ENCODE measurements at places on chromosomes 4 and X.

DNA sequence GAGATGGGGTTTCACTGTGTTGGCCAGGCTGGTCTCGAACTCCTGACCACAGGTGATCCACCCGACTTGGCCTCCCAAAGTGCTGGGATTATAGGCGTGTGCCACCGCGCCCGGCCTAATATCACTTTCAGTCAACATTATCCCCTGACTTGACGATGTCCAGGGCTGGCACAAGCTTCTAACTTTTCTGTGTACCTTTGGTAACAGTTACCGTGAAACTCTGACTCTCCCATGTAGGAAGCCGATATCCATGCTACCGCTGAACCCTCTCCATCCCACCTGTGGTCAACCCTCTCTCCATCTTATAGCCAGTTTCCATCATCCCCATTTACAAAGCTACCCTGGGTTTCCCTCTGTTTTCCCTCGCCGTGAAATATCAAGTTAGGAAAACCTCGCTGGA, 77.5 kb downstream of the CRLF2 start:
- DNase-seq = no peak

GRCh38 chr4:113179091-113179490, 129.6 kb downstream of the ANK2 start:
- DNase-seq = no peak

DNA sequence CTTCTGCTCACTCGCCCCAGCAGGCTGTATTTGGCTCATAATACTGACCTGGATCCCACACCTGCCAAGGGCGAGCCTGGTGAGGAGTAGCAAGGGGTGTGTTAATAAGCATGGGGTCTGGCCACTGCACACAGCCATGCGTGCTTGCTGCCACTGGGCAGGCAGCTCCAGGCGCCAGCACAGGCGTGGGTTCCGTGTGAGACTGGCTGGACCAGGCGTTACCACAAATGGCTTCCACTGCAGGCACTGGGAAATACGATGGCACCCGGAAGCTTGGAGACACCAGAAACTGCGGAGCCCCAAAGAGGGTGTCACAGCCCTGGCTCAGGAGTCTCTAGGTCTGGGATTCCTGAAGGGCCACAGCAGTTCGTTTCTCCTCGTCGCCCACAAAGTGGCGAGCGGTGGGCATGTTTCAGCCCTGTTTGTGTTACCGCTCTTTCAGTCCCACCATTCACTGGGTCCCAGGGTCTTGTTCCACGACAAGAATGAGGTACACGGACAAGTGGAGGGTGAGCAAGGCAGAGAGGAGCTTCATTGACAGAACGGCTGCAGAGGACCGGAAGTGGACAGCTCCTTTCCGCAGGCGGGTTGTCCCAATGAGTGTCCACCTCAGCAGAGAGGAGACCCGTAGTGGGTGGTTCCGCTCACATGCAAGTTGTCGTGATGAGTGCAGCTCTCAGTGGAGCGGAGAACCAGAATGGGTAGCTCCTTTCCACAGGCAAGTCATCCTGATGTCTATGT, 428.9 kb downstream of the EPHA5 start:
- DNase-seq = no peak

GRCh38 chr4:72858328-72858727, 211.2 kb downstream of the COX18 start:
- no peak for DNase-seq

- DNase-seq = no peak
Observed at GRCh38 chr4:60345392-60345791, 854.7 kb upstream of the ADGRL3 start.
